ENCODE measurements at places on chromosomes 12 and 14.
A peak's percentile ranks its signal among the peaks of the same experiment; 100 is the strongest.

GRCh38 chr14:99781091-99781490, 12.1 kb upstream of the EML1 start:
- DNase-seq, result no peak

DNA sequence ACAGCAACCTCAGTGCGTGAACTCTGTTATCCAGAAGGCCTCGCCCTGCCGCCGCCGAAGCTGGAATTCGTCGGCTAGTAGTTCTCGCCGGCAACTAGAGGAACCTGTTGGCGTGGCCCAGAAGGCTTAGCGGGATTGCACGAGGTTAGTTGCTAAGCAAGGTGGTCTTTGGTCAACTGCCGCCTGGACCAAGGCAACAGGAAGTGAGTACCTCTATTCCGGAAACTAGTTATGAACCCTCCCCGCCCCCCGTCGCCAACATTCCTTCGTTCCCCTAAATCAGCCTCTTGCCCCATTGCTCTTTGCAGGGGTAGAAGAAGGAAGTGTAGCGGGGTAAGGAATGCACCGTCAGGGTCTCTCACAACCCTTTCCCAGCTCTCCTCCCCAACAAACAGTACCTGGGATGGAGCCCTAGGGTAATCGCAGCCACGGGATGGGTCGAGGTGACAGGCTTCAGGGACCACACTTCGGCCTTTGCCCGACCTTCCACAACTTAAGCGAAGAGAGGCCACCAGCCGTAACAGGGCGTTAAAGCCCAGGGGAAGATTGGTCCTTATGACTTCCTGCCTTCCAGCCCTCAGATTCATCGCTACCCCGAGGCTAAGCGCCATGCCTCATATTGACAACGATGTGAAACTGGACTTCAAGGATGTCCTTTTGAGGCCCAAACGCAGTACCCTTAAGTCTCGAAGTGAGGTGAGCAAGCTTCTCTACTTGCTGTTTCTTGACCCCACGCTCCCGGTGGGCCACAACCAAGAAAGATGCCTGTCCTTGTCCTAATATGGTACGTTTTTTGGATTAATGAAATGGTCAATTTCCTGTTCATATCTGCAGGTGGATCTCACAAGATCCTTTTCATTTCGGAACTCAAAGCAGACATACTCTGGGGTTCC, at the start of gene GMPR2:
Gene GMPR2 (plus strand): TSS at position 285 of the 893 bp plus-strand sequence. CDS start 325 bp downstream, at position 610.
- no peak for DNase-seq

DNA sequence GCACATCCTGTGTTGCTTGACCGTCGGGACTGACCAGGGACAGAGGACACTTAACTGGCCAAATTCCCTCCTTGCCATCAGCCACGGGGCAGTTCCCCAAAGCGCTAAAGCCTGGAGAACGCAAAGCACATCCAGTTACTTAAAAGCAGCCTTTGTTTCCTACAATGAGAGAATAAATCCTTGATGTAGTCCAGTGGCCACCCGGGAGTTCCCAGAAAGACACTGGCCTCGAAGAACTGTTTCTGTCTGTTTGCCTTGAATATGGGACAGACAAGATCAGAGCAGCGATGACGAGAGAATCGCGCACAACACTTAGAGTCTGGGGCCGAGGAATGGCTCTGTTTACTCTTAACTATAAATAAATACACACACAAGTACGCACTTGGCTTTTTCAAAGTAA, 102.2 kb downstream of the TNFAIP2 start:
- DNase-seq, result no peak

DNA sequence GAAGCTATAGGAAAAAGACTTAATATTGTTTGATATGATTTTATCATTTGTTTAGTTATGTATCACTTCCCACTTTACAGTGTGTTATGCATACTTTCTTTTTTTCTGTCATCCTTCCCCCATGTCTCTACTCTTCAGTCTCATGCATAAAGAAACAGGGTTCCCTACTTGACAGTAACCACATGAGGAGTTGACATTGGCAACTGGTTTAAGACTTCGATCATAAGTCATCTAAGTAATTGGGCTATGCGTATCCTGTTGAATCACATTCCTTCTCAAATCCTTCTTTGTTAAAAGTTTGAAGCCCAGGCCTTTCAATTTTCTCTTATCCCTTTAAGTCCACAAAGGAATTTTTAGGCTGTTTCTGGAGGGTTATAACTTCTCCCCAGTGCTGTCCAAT, 358.7 kb downstream of the RAD51B start:
- DNase-seq, result no peak

DNA sequence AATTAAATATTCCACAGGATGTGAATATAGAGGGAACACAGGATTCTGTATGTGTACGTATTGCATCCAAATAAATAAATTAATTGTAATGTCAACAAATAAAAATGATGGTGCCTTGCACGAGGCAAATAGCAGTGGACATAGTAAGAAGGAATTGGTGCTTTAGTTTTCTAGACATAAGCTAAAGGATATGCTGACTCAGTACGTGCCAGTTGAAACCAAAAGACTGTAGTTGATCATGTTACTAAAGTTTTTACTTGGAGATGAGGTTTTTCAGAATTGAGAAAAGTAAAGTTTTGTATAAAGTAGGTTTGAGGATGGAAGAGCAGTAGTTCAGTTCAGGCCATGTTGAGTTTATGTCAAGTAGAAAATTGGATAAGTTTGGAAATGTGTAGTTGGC, 807.2 kb downstream of the SLC16A7 start:
- no peak for DNase-seq

DNA sequence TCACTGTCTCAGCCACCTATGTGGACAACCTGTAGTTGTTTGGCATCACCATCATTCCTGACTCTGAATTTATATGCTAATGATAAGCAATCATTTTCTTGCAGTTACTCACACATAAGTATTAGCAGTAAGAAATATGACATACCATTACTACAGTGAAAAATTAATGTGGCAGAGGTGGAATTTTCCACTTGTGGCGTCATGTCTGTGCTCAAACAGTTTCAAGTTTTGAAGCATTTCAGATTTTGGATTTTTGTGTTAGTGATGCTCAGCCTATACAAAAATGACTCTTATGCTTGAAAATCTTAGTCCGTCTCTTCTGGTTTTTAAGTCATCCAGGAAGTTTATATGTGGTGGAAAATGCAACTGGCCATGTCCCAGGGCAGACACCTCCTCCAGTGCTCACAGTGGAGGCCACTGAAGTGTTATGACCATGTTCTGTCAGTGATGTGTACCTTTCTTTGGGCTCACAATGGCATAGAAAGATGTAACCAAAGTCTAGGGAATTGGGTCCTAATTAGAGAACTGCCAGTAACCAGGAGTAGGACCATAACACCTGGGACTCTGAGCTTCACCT, 220.6 kb downstream of the SYT1 start:
- DNase-seq, result no peak

DNA sequence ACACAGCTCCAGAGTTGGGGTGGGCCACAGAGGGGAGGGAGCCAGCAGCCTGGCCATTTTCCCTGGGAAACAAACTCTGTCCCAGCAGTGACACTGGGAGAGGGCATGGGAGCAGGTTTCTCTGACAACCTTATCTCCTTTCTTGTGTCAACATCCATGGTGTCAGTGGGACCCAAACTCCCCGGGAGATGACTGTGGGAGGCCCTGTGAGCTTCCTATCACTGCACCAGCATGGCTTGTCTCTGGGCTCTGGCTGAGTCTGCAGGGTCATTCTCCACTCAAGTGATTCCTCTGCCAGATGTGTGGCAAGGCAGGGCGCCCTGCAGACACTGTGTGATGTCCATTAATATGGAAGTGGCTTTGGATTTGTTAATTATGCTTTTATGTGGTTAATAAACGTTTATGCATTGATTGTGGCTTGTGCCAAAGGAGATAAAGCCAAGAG, 10.1 kb downstream of the LRTM2 start:
- no peak for DNase-seq

DNA sequence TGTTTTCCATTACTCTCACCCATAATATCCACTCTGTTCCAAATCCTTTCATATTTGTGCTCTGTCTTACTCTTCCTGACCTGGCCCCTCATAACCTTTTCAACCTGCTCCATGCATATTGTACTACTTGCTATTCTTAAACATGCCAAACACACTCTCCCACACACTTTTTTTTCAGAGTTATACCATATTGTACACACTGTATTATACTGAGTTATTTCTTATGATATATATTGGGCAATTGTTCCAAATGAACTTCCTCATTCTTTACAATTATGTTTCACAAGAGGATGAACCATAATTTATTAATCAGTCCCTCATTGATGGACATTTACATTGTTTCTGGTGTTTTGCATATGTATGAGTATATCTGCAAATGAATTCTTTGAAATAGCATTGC, 18.5 kb downstream of the ATL1 start:
- no peak for DNase-seq

- DNase-seq, result no peak
These were observed 14.5 kb downstream of the RNASE3 start for GRCh38 chr14:20905676-20906075.

DNA sequence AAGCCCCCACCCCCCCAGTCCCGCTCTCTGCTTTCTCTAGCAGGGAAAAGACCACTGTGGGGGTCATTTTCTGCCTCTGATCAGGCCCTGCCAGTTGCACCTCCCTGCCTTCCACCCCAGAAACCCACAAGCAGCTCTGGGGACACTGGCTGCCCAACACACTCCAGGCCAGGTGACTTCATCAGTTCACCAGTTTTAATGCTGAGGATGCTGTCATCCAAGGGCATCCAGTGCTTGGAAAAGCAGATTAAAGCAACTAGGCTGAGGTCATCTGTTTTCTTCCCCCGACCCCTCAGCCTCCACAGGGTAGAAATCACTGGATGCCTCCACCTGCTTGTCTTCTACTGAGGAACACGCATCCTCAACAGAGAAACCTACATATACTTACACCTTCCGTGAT, 282.4 kb downstream of the DPF3 start:
- no peak for DNase-seq

DNA sequence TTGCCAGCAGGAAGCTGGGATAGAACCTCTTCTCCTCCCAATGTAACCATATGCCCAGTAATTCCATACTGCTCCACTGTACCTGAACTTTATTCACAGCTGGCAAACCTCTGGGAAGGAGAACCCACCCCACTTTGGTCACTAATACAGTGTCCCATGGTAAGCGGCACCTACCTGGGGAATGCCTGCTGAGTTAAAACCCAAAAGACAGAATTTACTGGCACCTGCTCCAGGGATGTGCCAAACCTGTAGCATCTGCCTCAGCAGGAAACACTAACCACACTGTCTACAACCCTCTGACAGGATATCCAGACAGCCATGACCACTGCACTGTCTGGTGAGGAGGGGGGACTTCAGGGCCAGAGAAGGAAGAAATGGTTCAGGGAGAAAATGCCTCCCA, 26.6 kb downstream of the DDX24 start:
- DNase-seq, result no peak

DNA sequence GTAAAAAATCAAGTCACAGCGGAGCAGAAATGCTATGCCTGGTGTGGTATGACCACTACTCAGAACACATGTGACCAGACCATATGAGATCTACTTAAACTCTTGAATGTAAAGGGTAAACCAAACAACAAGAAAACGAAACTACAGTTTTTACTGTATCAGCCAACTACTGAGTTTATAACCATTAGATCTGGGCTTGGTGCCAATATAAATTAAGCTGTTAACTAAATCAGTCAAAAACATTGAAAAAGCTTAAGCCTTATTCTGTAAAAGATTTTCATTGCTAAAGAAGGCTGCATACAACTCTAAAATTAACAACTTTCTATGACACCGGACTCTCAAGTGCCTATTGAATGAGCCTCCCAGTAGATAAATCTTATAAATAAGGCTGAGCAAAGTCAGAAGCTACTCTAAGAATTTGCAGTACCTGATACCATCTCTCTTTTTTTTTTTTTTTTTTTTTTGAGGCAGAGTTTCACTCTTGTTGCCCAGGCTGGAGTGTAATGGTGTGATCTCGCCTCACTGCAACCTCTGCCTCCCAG, 35.4 kb downstream of the SPTLC2 start:
- DNase-seq, result peak; percentile 67

DNA sequence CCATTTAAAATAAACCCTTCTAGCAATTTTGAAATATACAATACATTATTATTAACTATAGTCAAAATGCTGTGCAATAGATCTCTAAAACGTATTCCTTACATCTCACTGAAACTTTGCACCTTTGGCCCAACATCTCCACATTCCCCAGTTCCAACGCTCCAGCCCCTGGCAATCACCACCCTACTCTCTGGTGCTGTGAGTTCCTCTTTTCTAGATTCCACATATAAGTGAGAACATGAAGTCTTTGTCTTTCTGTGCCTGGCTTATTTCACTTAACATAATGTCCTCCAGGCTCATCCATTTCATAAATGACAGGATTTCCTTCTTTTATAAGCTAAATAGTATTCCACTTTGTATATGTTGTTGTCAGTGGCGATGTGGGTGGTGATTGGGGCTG, 194.7 kb upstream of the RTL1 start:
- DNase-seq, result no peak

GRCh38 chr12:25376985-25377384, 126.3 kb upstream of the KRAS start:
- DNase-seq, result no peak

GRCh38 chr12:76208129-76208528, 123.6 kb upstream of the NAP1L1 start:
- no peak for DNase-seq

DNA sequence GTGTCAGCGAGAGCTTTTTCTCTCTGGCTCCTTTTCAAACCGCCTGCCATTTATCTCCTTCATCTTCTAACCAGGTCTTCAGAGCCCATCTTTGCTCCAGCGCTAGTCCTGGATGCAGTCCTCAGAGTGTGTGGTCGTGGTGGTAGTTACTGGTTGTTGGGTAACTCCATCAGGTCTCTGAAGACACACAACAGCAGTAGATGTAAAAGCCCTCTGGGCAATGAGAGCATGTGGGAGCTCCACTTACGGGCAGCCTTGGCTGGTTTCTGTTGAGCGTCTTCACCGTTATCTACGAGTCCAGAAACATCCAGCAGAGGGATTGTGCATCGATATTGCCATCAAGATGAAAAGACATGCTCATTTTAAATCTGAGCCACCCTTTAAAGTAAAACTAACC, 61.2 kb downstream of the FBXL14 start:
- no peak for DNase-seq

DNA sequence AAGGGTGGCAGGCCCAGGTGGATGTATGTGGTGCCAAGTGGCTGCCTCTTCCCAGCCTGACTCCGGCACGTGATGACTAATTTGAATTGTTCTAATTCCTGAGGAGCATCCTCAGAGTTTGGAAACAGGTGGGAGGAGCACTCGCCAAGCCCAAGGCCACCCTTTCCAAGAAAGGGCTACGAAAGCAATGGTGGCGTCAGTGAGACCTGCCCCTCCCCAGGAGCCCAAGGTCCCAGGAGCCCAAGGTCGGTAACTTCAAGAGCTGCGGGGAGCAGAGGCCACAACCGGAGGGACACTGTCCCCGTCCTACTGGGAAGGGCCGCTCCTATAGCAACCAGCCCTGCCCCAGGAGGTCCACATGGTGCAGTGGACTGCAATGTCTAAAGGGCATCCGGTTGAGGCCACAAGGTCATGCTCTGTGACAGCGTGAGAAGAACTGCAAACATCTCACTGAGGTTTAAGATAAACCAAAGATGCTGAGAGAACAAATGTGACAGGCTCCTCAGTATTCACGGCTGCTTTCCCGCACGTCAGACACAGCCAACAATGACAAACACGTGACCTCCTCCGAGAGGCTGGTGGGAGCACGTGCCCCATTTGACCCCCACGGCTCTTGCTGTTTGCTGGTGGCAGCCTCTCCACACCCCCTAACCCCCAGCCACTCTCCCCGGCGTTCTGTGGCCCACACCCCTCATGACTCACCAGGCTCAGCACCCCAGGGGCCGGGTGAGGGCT, 79.6 kb downstream of the ITPK1 start:
- DNase-seq, result no peak

GRCh38 chr12:98911396-98911795, 266.3 kb downstream of the APAF1 start:
- no peak for DNase-seq

- no peak for DNase-seq
These were observed 401.7 kb downstream of the TRHDE start for GRCh38 chr12:72673853-72674252.
